Tibial nerve (tissue), 4 donors: ENCODE measurements at places on chromosomes 16 and 17. TPM values are rescaled to one million over a fixed set of nuclear protein-coding genes. Genes with fewer than 3 reads are reported as not detected.

GRCh38 chr16:84423416-84423837, 55.1 kb downstream of the ATP2C2 start:
- DNase-seq, result no peak

DNA sequence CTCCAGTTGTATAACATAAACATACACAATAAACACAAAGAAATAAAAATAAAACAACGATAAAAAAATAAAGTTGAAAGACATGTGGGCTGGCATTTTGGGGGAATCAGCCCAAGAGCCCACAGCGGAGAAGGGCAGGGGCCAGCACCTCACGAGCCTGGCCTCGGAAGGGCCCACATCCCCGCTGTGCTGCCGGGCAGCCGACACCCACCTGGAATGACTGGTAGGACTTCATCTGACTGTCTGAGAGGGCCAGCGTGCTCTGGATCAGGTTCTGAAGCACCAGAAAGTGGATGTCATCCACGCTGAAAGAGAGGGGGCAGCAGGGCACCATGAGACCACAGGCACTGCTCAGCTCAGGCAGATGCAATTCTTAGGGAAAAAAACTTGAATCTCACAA, 73.5 kb downstream of the GTF3C1 start:
- DNase-seq, result no peak

DNA sequence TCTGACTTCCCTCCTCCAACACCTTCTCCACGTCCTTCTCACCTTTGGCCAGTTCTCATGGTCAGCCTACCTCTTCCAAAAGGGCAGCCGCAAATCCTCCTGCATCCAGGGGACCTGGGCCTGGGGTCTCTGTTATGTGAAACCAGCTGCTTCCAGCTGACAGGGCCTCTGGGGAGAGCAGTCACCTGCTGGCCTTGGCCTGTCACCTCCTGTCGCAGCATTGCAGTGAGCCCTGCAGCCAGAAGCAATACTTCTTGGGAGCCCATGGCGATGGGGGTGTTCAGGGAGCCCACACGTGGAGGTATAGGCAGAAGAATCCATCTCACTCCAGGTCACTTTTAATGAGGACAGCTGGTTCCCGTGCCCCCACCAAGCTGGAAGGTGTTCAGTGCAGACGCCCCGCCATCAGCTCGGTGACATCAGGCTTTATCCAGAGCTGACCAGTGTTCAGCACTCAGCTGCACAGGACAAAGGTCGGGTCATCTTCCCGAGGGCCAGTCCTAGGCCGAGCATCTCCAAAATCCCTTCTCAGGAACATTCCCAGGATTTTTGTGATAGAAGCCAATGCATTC, 1.7 kb upstream of the SLC47A2 start:
- no peak for DNase-seq

DNA sequence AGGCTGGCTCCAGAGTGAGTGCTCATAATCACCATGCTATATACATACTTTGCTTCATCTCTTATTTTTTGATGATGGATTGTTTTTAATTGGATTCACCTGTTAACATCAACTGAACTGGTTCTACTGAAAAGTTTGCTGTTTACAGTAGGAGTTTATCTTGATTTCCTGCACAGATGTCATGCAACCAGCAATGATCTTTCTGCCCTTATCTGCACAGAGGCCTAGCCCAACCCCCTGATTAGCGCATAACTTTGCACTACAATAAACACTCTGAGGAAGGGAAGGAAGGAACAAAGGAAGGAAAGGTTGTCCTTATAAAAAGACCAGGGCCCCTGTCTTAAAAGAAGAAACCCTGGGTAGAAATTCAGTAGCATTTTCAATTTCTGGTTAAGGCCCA, 152.9 kb downstream of the RGS9 start:
- DNase-seq, result no peak

HSPB9 gene
- not detected for total RNA-seq

P2RX5 gene
- 0.42 TPM for total RNA-seq
